ENCODE measurements at places on chromosomes 1 and 21.

- no peak for DNase-seq
These were observed 253.5 kb downstream of the AKT3 start for GRCh38 chr1:243596431-243597062.

DNA sequence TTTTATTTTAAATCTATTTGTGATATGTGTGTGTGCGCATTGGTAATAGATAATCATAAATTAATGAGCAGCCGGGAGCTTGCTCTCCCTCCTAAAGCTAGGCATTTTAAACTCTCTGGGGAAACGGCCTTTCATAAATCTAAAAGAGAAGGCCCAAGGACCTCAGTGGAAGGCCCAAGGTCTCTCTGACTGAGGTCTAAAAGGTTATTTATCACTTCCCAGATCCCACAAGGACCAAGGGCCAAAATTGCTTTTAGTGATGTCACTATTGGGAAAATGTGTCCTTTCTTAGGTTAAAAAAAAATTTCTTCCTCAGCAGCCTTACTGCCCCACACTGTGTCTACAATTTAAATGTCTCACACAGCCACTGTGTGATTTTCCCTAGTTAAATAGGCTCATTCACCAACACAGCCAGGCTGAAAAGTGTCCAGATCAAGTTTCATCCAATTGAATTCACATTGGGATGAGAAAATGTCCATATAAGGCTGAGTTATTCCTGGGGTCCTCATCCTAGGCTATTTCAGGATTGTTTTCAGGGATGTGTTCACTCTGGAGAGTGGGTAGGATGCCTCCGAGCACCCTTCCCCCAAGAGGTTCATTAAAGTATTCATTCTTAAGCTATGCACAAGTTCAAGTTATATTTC lies 46.1 kb downstream of the SLC44A3 start:
- DNase-seq: no peak

DNA sequence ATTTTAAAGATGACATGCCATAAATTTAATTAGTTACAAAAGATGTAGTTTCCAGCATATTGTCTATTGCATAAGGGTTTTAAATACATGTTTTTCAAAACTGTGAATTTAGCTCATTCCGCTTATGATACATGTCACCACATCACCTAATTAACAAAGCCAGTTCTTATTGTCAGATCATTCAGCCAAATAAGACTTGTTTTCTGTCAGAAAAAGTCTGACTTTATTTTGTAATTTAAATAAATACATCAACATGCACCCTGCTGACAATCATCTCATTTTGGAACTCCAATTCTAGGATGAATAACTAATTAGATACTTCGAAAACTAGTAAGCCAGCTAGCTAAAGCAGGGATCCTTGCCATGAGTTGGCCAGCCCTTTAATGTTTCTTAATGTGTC lies 110.9 kb upstream of the APP start:
- no peak for DNase-seq

GRCh38 chr1:29145739-29146437 lies 22.2 kb upstream of the TMEM200B start:
- no peak for DNase-seq

- peak; percentile 95 for DNase-seq
These were observed 29.1 kb upstream of the PARP1 start for GRCh38 chr1:226436855-226437491.

DNA sequence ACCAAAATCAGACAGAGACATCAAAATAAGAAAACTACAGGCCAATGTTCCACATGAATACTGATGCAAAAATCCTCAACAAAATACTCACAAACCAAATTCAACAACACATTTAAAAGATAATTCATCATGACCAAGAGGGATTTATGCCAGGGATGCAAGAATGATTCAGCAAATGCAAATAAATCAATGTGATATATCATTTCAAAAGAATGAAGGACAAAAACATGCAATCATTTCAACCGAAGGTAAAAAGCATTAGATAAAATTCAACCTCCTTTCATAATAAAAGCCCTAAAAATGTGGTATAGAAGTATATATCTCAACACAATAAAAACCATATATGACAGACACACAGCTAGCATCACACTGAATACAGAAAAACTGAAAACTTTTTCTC lies 81.5 kb upstream of the LYPLAL1 start:
- DNase-seq: no peak

DNA sequence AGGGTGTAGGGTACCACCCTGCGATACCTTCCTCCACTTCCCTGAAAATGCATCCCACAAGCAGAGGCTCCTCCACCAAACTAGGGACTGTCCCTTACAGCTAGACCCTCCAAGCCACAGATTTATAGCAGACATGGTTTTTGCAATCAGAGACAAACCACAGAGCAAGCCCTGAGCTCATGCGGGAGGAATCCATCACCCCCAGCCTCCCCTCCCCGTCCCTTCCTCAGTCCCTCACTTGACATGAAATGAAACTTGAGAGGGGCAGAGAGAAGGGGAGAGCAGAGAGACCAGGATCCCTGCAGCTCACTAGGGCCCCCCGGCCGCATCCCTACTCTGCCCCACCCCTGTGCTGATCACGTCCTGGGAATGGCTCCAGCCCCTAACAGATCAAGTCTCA lies 94.9 kb downstream of the MRPL37 start:
- no peak for DNase-seq

DNA sequence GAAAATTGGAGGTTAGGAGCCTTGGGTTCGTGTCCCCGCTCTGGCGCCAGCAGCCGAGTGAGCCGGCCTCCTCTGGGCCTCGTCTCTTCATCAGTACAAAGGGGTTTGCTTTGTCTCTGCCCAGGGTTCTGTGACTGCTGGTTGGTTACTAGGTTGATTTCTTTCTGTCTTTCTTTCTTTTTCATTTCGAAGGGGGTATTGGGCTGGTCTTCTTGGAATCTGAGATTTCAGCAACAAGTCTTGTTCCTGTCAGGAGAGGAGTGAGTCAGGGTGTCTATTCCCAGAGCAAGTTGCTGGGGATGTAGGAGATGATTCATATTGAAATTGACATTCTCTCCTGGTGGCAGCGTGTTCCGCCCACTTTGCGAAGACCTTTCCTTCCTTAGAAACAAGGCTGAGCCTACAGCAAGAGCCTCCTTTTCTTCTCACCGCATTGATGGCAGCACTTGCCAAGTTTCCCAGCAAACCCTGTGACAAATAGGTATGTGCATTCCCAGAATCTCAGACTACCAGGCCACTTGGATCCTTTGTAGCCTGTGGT lies 79.2 kb downstream of the MAN1C1 start:
- no peak for DNase-seq

GRCh38 chr1:115170377-115170776 lies 81.1 kb upstream of the TSPAN2 start:
- DNase-seq: no peak

DNA sequence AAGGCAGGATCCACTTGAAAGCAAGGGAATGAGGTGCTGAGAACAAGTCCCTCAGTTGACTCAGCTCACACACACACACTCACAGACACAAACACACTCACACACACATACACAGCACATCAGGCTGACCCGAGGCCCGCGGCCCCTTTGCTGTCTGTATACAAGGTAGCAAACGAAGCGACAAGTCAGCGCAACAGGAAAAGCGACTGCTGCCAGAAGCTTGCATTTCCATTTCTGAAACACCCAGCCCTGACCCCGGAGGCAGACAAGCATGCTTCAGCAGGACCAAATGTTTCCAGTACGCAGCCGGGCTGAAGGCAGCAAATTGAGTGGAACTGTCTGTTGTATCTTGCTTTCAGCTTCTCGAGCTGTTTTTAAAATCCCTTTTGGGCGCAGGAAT lies 501.6 kb downstream of the NPHP4 start:
- peak; percentile 14 for DNase-seq
